ENCODE measurements at places on chromosomes 6 and 20.

GRCh38 chr6:21594416-21595281 is 1.1 kb downstream of the SOX4 start:
- DNase-seq, result peak; percentile 3

- no peak for DNase-seq
Observed at GRCh38 chr6:127458817-127459216, 372 bp downstream of the KIAA0408 start.

- no peak for DNase-seq
Observed at GRCh38 chr6:73200735-73201134, 24.6 kb downstream of the KHDC1L start.

- DNase-seq, result no peak
Observed at GRCh38 chr20:47929368-47930115, 144.3 kb upstream of the SULF2 start.

GRCh38 chr20:43942201-43942590 is 27.5 kb downstream of the TOX2 start:
- DNase-seq, result no peak

DNA sequence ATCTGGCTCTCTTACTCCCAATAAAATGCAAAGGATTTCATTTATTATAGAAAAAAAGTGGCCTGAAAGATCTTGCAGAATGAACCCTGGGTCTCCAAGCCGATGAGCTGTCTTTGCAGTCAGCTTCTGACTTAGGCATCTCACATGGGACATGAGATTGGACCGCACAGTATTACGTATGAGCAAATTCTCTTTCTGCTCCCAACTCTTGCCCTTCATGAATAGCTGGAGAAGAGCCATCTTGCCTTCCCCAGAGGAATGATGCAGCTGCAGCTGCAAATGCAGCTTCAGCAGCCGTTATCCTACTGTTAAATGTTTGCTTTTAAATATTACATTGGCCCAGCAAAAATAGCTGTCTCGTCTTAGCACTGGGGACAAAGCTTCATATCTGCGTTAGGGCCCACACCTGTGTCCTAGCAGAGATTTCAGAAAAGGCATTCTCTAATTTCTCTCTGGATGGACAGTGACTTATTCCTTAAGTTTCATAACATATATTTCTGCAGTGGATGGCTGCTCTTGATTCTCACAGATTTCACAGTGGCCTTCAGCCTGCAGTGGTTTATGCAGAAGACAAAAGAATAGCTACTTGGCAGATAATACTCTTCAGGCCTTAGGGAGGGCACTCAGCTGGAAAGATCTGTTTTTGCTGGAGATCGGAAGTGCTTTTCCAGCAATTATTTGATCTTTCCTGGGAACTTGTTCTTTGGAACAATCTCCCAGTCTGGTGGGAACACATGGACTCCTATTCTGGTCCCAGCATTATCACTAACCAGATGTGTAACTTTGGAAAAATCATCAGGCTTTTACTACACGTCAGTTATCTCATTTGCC is 129.2 kb downstream of the FYN start:
- DNase-seq, result no peak

DNA sequence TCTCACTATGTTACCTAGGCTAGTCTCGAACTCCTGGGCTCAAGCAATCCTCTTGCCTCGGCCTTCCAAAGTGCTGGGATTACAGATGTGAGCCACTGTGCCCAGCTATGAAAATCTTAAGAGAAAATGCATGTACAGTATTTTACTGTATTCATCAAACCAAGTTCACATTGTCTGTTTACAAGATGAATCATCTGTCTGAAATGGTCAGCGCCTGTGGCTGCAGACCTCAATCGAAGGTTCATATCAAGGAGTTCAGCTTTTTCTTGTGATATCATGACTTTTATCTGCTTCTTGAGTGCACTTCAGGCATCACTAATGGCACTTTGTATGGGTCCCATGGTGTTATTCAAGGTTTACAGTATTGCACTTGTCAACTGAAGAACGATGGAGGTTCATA is 155.1 kb downstream of the SLC16A10 start:
- DNase-seq, result no peak
